AML-193 (cell line): ENCODE measurements at places on chromosomes 13 and 19.

DNA sequence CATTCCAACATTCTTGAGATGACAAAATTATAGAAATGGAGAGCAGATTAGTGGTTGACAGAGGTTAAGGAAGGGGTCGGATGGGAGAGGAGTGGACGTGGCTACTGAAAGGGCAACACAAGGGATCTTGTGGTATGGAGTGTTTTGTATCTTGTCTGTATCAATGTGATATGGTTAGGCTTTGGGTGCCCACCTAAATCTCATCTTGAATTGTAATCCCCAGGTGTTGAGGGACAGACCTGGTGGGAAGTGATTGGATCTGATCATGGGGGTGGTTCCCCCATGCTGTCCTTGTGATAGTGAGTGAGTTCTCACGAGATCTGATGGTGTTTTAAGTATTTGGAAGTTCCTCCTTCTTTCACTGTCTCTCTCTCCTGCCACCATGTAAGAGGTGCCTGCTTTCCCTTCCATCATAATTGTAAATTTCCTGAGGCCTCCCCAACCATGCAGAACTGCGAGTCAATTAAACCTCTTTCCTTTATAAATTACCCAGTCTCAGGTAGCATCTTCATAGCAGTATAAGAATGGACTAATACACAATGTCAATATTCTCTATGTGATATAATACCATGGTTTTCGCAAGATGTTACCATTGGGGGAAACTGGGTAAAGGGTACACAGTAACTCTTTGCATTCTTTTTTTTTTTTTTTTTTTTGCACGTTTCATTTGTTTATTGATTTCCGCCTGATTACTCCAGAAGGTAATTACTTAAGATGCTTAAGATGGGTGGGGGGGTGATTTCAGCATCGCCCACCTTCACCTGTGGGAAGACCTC, 4.9 kb upstream of the IFNL4 start:
- no peak for DNase-seq

DNA sequence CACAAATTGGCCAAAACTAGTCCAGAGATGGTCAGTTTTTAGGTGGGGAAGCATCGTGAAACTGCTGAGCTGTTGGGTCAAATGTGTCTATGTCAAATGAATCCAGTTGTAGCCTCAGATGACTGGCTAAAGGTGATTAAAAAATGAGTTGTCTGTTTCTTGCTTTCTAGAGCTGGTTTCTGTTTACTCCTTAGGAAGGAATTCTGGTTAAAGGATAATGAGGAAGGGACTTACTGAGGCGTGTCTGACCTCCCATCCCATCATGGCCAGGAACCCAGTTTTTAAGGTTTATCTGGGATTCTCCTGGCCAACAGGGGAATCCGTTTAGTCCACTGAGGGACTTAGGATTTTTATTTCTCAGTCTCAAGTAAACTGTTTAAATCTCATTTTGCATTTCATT, 256.5 kb downstream of the UQCRFS1 start:
- DNase-seq, result no peak

- peak; percentile 55 for DNase-seq
Observed at GRCh38 chr13:39038569-39039030, 344 bp downstream of the NHLRC3 start.

DNA sequence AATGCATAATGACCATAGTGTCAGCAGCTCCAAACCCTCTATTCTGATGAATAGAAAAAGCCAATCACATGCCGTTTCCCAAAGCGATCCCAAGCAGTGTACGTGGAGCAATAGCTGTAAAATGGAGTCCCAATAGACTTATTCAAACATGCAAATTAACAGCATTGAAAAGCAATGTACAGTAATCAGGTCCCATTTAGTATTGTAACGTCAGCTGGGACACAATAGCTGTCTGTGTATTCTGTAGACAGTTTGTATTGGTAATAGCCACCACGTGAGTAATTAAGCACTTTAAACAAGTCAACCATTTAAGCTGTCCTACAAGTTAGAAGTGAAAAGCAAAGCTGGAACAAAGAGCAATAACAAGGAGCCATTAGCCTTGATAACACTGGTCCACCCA, 698.2 kb downstream of the PCDH17 start:
- DNase-seq, result no peak

DNA sequence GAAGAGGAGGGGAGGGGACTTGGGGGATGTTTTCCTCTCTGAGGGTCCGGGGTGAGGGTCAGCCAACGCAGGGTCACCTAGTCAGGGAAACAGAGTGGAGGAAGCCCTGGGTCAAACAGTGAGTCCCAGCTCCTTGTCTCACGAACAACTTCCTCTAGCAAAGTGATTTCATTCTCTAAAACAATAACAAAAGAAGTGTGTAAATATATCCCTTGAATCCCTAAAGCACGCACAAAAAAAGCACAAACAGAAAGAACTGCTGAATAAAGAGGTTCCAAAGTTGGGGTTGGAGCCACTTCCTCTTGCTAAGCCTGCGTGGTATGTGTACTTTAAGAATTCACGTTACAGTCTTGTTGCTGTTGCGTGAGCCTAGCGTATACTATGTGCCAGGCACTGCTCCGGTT, 1.5 kb upstream of the C5AR2 start:
- DNase-seq, result no peak

GRCh38 chr19:8571006-8571411, 6.2 kb downstream of the MYO1F start:
- DNase-seq, result peak; percentile 94

DNA sequence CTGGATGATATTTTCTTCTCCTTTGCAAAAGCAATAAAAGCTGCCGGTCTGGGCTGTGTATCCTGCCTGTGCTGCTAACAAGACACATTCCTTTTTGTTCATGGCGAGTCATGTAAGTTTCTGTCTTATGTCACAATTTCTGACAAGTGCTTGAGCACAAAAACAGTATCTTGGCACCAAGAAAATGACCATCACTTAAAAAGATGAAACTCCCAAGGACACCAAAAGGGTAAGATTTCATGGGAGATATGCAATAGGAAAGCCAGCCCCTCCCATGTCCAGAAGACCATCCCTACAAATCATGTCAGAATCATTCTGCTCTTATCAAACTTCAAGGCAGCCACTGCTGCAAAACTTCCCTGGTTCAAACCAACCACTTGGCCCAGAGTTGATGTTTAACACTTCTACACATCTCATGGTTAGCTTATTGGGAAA, 375.4 kb upstream of the ZNF507 start:
- no peak for DNase-seq

DNA sequence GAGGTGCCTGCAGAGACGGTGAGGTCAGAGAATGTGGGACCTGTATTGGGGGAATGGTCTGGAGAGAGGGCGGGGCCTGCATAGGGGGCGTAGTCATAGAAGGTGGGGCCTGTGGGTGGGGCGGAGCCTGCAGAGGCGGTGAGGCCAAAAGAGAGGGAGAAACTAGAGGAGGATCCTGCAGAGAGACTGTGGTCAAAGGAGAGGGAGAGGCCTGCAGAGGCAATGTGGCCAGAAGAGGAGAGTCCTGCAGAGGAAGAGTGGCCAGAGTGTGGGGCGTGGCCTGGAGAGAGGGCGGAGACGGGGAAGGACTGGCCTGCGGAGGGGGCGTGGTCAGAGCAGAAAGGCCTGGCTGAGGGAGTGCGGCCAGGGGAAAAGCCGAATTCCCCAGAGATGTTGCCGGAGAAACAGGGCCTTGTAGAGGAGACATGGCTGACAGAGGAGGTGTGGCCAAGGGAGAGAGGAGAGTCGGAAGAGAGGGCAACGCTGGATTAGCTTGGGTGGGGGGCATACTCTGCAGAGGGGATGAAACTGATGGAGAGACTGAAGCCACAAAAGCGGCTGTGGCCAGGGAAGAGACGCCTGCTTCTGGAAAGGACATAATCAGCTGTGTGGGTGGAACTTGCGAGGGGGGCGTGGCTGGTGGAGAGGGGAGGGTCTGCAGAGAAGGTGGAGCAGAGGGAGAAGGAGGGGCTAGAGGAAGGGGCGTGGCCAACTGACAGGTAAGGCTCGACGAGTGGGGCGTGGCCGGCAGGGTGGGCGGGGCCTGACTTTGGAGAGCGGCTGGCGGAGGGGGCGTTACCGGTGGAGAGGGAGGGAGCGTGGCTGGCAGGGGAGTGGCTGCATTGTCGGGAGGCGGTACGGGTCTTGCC, 2.5 kb downstream of the PRR36 start:
- DNase-seq, result peak; percentile 8

DNA sequence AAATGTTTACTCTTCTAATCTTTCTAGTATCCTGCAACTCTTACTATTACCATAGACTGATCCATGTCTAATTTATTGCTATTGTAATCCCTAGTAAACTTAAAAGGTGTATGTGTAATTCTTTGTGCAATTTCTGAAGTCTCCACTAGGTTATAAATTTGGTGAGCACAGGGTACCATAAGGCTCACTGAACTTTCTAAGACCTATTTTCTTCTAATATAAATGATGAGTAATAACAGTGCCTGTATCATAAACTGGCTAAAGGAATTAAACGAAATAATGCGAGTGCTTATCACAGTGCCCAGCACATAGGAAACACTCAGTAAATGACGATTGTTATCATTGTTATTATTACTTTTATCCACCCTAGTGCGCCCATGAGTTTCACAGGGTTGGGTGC, 119.1 kb downstream of the KLF12 start:
- DNase-seq, result no peak

DNA sequence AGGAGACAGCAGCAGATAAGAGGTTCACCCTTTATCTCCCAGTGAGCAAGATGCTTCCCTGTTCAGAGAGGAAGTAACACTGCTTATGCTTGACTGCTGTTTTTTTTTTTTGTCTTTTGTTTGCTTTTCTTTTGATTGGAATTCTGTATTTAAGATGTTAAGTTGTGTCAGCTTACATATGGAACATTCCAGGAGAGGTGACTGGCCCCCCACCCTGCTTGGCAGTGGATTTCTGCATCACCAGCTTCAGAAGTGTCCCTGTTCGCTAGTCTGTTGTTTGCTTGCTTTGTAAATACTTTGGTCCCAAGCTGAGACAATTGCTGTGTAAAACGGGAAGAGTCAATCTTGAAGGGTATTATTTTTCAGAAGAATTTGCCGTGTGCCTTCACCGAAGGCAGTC, 43.0 kb downstream of the IFT88 start:
- DNase-seq, result no peak

DNA sequence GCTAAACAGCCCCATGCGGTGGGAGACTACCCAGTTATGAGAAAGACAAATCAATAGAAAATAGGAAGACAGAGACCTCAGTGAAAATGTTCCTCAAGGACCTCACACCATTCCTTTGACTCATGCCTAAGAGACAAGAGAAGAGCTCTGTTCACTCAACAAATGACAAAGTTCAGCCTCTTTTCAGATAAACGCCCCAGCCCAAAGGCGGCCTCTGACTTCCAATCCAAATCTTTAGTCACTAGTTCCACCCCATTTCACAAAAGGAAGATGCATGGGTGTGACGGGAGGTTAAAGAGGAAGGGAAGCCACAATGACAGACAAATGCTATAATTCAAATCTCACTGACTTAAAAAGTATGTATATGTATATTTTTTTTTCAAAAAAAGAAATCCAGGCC, 8.1 kb downstream of the CARS2 start:
- DNase-seq, result no peak

GRCh38 chr13:31166591-31166990, 4.9 kb upstream of the HSPH1 start:
- no peak for DNase-seq

GRCh38 chr19:18098891-18099622, 1.5 kb downstream of the MAST3 start:
- DNase-seq, result no peak

- no peak for DNase-seq
Observed at GRCh38 chr19:5038631-5039271, 69.8 kb downstream of the KDM4B start.

DNA sequence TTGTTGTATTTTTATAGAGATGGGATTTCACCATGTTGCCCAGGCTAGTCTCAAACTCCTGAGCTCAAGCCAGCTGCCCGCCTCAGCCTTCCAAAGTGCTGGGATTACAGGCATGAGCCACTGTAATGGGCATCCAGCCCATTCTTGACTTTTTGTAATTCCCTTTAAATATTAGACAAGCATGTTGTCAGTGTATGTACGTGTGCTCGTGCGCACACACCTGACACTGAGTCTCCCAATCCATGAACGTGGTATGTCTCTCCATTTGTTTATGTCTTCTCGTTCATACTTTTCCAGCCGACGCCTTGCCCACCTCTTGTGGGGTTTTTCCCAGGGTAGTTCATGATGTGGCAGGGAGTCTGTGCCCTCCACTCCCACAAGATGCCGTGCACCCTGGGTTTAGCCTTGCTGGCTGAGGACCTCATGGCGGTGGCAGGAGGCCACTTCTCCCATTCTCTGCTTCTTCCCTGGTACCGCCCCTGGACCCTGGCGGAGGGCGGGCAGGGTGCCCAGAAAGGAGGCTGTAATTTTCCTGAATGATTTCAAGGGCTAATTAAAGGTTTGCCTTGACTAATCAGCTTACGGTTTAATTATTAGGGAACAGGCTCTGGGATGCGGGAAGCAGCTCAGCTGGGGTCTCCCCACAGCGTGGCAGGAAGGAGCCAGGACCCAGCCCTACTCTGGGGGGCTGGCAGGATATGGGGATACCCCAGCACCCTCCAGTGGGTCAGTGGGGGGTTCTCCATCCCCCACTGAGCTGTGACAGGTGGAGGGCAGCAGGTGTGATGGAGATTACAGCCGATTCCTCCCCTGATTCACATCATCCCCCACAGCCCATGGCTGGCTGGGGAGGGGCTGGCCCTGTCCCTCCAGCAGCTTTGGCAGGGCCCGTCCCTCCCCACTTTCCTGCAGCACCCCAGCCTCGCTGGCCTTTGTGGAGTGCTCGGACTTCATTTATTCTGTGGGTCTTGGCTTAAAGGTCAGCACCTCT, 12.9 kb downstream of the PAK4 start:
- DNase-seq, result no peak

DNA sequence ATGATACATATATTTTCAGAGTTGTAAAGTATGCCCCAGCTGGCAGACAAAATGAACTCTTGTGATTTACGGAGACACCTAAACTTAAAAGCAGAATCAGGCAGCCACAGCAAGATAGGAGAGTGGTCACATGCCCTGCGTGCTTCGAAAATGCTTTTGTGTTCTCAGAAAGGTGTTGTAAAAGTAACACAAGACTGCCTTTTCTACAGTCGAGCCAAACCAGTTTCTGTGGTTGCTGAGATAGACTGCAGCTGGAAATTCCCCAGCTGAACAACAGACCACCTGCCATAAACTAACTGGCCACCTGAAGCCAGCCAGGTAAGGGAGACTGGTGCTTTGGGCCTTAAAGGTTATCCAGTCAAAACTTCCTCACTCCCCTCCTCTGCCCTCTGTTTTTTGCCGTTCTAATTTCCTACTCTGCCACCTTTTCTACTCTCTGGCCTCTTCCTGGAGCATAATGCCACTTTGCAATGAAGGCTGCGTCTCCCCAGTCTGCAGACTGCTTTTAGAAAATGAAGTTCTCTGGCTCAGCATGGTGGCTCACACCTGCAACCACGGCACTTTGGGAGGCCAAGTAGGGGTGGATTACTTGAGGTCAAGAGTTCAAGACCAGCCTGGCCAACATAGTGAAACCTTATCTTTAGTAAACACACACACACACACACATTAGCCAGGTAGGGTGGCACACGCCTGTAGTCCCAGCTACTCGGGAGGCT, 381.2 kb upstream of the SLITRK1 start:
- no peak for DNase-seq

- DNase-seq, result peak; percentile 57
Observed at GRCh38 chr13:25292301-25292700, 5.0 kb upstream of the MTMR6 start.
